Fibroblast of skin of abdomen (primary cell): ENCODE measurements at places on chromosomes 2 and 18.
A peak's percentile ranks its signal among the peaks of the same experiment; 100 is the strongest.

DNA sequence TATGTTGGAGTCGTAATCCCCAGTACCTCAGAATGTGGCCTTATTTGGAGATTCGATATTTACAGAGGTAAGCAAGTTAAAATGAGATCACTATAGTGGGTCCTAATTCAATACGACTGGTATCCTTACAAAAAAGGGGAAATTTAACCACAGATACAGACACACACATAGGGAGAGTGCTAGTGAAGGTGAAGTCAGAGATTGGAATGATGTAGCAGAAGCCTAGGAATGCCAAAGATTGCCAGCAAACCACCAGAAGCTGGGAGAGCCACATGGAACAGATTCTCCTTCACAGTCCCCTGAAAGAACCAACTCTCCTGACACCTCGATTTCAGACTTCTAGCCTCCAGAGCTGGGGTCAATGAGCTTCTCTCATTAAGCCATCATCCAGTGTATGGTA, 17.7 kb upstream of the ACTR3 start:
- DNase-seq = peak; percentile 88

DNA sequence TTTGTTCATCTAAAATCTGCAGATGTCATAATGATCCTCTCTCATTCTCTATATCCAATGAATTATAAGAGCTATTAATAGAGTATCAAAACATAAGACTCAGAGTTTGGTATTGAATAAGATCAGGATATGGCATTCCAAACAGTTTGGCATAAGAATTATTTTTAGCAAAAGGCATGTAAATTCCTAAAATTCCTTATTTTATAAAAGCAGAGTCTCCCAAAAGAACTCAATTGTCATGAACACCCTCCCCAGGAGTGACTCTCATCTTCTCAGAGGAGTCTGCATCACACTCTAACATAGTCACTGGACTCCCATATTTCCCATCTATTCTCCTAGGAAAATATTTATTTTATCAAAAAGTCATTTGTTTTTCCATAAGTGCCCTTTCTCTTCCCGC, 1710.2 kb upstream of the SLC39A10 start:
- DNase-seq = no peak

- DNase-seq = no peak
Measured at GRCh38 chr2:127536707-127537541, 1.4 kb downstream of the MYO7B start.

DNA sequence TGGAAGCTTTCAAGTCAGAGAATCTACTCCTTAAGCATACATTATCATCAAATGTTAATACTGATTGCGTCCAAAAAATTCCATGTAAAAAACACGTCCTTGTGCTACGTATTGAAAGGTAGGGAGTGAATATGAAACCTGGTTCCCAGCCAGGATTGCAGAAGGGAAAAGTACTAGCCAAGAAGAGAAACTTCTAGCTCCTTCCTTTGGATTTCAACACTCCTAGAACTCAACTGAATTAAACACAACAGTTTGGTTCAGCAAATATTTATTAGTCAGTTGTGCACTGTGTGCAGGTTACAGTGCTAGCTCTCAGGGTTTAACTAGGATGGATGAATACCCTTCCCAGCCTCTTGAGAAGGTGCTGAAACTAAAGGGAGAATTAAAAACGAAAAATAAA, 33.9 kb upstream of the FHL2 start:
- DNase-seq = no peak

DNA sequence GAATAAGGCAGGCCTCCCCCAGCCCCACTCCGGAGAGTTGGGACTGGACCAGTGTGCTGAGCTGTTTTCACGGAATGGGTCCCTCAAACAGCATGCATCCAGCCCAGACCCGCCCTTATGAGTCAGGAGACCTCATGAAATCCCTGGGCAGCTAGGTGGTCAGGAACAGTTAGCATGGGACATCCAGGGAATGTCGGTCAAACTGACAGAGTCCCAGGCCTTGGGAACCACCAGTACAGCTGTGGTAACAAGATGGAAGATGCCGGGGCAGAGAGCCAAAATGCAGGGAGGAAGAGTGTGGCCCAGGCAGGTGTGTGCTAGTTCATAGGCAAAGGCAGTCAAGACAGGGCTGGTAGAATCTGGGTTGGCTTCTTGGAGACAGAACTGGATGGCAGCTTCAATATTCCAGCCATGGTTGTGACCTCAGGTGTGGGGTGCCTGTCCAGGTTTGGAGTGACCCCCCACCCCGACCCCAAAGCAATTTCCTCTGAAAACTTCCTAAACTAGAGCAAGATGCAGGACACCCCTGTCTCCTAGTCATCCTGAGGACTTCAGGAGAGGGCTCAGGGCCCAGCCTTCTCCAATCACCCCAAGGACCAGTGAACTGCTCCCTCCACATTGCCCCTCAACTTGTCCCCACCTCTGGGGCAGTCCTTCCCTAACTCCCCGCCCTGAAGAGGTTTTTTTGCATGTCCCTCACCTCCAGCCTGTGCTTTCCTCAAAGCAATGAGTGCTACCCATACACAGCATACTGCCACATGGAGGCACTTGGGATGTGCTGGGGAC, 46.5 kb downstream of the KCNIP3 start:
- DNase-seq = no peak

DNA sequence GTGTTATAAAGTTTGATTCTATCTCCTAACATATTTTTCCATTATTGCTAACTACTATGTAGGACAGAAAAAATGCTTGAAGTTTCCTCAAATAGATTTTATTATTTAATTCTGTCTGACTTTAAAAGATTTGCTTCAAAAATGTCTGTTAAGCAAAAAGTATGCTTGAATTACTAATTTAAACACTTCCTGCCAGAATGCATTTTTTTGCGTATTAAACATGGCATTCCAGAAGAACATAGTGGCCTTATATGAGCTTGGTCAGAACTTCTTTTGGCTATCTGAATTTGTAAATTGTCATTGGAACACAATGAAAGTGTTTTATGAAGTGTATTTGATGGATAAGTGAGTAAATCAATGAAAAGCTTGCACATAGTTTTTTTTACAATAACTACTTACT, 37.8 kb downstream of the MBD5 start:
- peak; percentile 47 for DNase-seq

- peak; percentile 92 for DNase-seq
Measured at GRCh38 chr2:176561706-176562105, 292.5 kb downstream of the MTX2 start.

GRCh38 chr2:237662671-237663093, 35.3 kb downstream of the LRRFIP1 start:
- peak; percentile 77 for DNase-seq

DNA sequence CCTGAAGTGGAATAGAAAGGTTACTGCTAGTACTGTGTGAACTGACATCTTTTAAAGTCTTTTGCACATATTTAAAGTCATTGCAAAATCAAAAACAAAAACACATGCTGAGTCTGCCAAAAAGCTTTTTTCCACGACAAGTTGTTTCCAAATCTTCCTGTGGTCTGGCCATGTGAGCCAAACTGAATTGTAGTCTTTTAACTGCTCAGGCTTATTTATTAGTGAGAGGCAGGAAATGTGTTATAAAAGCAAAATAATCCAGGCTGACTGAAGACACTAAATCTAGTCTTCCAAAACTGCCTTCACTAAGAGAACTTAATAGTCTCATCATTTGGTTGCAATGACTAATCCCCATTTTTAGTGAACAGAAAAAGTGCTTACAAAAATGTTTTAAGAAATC, 2.3 kb downstream of the KRCC1 start:
- DNase-seq = peak; percentile 73

DNA sequence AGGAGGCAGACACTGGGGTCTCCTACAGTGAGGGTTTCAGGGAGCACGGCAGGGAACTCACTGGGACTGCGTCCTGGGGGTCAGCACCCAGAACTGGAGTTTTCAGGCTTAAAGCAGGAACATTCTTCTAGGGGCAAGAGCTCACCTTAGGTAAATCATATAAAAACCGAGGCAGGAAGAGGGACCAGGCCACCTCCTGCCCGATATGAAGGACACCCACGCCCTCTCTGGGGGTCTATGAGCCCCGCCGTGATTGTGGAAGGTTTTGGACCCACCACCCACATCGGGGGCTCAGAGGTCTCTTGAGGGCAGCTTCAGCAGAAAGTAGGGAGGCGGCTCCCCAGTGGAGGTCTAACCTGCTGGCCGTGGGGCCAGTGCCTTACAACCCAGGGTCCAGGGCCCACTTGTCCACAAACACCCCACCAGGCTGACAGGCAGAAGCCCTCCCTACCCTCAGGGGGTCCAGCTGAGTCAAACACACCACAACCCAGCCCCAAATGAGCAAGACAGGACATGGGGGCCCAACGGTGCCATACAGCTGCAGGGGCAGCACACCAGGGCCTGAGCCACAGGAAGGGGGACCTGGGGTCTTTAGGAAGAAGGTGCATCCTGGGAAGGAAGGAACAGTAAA, 25.3 kb downstream of the CROCC2 start:
- DNase-seq = no peak

- DNase-seq = no peak
Measured at GRCh38 chr2:144606466-144607095, 86.7 kb upstream of the ZEB2 start.

- DNase-seq = no peak
Measured at GRCh38 chr18:8242151-8242696, 367.0 kb upstream of the RAB12 start.

GRCh38 chr18:45227001-45227742, 388.1 kb upstream of the SLC14A2 start:
- peak; percentile 31 for DNase-seq

DNA sequence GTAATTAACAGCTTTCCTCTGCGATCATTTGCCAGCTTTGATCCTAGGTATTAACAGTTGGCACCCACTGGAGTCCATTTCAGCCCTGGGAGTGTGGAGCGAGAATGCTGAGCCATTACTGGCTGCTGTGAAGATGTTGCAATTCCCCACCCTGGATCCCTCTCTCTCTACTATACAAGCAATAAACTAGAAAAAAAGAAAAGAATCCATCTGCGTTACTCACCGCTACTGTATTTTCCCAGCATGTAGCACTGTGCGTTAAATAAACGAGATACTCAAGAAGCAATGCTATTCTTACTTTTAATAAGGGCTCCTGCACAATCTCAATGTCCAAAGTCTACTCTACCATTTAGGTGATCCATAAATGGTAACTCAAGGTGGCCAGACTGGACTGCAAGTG, 8.5 kb downstream of the RTTN start:
- DNase-seq = peak; percentile 5

- peak; percentile 84 for DNase-seq
Measured at GRCh38 chr2:29520001-29520400, 401.4 kb downstream of the ALK start.

GRCh38 chr2:2324565-2325101, 6.4 kb downstream of the MYT1L start:
- DNase-seq = no peak

DNA sequence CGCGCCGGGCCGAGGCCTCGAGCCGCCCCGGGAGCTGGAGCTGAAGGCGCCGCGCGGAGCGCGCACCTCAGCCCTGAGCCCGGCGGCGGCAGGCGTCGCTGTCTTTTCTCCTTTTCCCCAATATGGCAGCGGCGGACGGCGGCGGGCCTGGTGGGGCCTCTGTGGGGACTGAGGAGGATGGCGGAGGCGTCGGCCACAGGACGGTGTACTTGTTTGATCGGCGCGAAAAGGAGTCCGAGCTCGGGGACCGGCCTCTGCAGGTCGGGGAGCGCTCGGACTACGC, 369 bp downstream of the SMCHD1 start:
- DNase-seq = no peak

DNA sequence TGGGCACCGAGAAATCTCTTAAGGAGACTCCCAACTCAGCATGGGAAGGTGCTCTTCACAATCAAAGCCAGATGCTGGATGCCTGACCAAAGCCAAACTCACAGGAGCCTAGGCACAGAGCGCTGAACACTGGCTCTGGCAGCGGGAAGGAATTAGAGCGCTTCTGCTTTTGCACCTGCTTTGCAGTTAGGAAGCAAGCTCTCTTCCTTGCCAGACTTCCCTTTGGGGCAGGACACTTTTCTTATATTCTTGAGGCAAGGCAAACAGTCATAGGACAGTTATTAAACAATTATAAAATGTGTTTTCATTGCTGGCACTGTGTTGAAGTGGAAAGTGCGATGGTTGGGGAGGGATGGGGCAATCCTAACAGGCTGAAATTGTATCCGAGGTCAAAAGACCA, 79.6 kb upstream of the DNMT3A start:
- no peak for DNase-seq

DNA sequence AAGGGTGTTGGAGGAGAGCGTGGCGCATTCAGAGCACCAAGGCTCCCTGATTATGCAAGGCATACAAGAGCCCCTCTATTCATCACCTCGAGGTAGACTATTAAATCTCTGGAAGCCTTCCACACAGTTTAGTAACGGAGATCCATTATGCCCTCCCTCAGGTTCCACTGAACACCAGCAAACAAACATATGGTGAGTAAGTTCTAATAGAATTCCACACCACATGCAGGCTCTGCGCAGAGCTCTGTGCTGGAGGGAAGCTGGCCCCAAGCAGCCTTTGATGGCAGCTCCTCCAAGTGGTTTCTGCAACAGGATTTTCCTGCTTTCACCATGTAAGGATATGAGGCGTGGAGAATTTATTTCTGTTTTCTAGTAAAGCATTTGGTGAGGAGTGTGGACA, 238.6 kb downstream of the C1D start:
- DNase-seq = peak; percentile 78

DNA sequence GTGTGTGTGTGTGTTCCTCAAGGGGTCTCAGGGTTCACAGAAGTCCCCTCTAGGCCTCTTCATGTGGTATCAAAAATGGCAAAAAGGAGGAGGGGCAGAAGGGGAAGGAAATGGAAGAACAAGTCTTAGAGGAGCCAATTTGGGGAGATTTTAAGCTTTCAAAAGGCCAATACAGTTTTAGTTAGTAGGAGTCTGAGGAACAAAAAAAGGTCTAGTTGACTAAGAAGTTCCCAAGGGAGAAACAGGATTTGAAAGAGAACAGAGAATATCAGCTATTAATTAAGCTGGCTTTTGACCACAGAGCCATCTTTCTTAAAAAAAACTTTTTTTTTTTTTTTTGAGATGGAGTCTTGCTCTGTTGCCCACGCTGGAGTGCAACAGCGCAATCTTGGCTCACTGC, 7.1 kb downstream of the RNF125 start:
- no peak for DNase-seq

- DNase-seq = no peak
Measured at GRCh38 chr2:153311432-153311831, 167.1 kb downstream of the RPRM start.

DNA sequence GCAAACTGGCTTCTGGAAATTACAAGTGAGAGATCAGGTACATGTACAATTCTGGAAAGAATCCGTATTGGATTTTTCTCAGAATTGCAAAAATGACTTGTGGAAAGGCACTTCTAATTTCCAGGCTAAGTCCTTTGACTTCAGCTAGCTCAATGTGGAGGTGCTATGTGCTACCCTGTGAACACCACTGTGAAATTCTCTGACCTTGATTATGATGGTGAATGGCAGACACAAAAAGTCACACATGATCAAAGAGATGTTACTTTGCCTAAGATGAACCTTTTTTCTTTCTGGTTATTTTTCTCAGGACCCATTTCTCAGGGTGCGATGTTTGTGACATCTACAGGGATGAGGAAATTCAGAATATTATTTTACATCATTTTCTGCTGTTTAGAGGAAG, 856.6 kb upstream of the VRK2 start:
- no peak for DNase-seq

GRCh38 chr2:197360744-197361156, 50.2 kb upstream of the ANKRD44 start:
- peak; percentile 91 for DNase-seq

GRCh38 chr2:136131484-136131960, 13.6 kb upstream of the CXCR4 start:
- DNase-seq = no peak
